HL-60 (cell line): ENCODE measurements at places on chromosomes 4 and X.

DNA sequence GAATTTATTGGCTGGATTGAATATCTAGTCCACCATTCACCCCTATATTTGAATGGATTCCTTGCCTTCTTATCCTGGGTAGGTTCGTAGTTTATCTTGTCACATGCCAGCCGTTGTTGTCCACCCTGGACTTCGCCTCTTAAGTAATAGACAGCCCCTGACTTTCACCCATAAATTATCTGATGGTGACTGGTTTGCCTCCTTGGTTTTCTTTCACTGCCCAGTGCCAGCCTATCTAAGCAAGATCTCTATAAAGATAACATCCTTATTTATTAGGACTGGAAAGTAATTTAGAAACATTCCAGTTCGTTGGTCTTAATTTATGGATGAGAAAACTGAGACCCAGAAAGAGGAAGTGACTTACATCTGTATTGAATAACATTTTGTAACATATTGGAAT, 410.3 kb downstream of the RPA4 start:
- no peak for DNase-seq

DNA sequence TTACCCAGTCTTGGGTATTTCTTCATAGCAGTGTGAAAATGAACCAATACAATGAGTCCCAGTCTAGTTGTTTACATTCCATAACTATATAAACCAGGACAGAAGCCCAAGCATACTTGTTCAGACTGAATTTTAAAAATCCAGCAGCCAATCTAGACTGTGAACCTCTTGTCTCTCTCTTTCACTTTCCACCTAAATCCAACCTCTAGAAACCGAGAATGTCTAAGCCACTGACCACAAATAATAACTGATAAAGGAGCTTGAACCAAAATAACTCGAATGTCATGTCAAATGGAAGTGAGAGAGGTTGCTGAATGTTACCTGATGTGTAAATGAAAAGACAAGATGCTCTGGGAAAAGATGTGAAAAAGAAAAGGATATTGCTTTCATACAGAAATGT, 544.7 kb downstream of the NLGN4X start:
- DNase-seq = no peak

GRCh38 chrX:154526901-154527675, 11.1 kb upstream of the FAM3A start:
- DNase-seq = no peak

- DNase-seq = no peak
Measured at GRCh38 chrX:10821293-10821692, 200.9 kb upstream of the MID1 start.

GRCh38 chrX:24870143-24870542, 145.6 kb downstream of the ARX start:
- DNase-seq = no peak

DNA sequence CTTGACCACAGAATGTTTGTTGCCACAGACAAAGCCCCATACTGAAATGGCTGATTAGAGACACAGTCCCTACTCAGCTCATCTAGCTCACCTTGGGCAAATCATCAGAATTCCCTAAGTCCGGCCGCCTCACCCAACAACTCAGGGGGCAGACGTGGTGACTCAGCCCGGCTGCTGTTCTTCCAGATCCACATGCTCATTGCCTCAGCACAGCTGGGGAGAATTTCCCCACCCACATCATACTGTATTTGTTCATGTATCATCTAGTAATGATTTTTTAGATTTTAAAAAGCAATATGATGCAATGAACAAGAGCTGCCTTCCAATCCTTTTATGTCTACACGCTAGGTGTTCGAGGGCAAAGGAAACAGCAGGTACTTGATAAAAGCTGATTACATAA, 333.8 kb upstream of the TENM3 start:
- DNase-seq = no peak

DNA sequence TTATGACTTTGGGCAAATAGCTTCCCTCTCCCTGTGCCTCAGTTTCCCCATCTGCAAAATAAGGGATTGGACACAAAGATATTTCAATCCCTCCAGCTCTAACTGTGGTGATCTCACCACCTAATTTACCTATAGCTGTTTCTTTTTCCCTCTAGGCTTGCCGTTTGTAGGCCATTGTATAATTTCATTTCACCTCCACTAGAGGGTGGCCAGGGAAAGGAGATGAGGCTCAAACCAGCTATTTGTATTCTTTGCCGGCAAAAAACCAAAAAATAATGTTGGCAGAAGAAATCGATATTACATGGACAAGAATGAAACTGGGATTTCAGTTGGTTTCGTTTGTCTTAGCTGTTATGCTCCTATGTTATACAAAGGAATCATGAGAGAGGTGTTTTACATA, 36.1 kb upstream of the DOCK11 start:
- peak; percentile 5 for DNase-seq

- peak; percentile 25 for DNase-seq
Measured at GRCh38 chr4:183905593-183906488, 734 bp downstream of the STOX2 start.

DNA sequence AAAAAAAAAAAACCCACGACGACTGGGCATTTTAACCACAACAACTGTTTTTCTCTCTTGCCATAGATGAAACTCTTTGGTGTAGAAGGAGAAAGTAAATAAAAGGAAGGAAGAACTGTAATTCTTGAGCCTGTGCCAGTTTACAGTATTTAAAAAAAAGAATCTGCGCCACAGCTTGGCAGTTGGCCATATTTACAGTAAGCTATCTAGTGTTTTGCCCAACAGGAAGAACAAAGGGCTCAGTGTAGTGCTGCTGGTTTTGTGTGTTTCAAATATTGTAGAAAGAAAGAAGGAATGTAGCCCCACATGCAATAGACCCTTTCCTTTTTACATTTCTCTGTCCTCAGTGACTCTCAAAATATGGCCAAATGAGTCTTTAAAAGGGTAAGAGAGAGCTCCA, 66.1 kb downstream of the NR3C2 start:
- DNase-seq = peak; percentile 6

- no peak for DNase-seq
Measured at GRCh38 chr4:141081921-141082395, 51.3 kb downstream of the RNF150 start.

- DNase-seq = peak; percentile 76
Measured at GRCh38 chrX:65595460-65595876, 60.9 kb upstream of the LAS1L start.

DNA sequence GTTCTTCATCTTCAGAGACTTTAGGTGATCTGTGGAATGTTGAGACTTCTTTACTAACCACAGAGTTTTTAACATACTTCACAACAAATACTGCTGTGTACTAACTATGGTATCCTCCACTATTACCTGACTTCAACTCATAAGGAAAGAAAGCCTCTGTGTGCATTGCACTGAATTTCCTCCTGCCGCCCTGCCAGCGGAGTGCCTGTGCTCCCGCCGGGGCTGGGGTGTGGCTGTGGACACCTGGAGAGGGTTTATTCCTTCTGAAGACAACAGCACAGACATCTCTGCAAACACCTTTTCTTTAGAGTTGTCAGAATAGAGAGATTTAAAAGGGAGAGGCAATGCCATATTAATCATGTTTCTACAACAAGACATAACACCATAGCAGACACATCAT, 63.3 kb downstream of the FAT1 start:
- no peak for DNase-seq

- no peak for DNase-seq
Measured at GRCh38 chrX:47807548-47807947, 29.2 kb upstream of the ZNF81 start.

GRCh38 chr4:74919783-74920182, 13.1 kb upstream of the PARM1 start:
- DNase-seq = no peak

- DNase-seq = no peak
Measured at GRCh38 chr4:26088433-26088928, 174.5 kb downstream of the SMIM20 start.

GRCh38 chr4:77120886-77121508, 36.0 kb upstream of the CCNG2 start:
- DNase-seq = no peak

DNA sequence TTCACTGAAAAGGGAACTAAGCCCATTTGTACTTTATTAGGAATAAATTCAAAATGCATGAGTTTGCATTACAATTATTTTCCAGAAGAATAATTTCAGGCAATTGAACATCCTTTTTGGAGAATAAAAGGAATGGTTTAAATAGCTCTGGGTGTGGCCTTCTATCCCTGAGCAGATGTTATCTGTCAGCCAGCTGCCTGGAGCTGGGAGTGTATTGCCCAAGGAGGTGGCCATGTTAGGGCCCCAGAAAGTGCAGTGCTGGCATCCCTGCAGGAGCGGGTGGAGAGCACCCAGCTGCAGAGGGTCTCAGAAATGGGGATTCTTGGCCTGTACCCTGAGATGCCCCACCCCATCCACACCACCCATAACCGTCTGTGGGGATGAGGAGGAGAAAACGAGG, 21.6 kb upstream of the VEGFD start:
- DNase-seq = no peak

GRCh38 chrX:63929608-63930007, 144.6 kb upstream of the ARHGEF9 start:
- DNase-seq = no peak

DNA sequence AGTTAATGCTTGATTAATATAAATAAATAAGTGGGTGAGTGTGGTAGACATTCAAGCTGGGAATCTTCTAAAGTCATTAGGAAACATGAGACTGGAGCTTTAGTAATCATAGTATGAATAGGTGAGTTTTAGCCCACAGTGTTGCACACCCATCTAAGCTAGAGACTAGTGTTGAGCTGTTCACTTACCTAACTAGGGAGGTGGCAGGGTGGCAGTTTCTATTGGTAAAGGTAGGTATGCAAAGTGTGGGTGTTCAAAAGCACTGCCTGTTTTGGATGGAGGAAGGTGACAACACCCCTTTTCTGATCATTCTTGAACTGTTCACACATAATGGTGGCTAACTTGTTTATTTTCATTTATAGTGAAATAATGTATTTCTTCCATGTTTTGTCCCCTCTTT, 41.3 kb downstream of the PLS3 start:
- no peak for DNase-seq

- DNase-seq = no peak
Measured at GRCh38 chr4:16467061-16467460, 240.8 kb upstream of the TAPT1 start.

DNA sequence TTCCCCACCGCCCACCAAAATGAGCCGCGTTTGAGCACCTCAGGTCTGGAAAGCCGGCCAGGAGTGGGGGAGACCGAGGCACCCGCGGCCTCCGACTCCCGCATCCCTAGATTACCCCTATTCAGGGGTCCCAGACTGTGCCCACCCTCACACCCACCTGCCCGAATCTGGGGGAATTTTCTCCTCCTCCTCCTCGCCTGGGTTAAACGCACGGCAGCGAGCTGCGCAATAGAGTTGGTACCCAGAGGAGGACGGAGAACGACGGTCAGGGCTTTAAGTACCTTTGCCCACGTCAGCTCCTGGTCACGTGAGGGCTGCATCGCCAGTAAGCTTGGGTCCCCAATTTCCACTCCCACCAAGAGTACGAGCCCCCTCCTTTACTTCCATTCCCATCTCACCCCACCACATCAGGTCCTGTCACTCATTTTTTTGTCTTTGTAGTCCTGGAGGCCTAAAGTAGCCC, at the start of gene ARMCX2:
Gene ARMCX2, minus strand, starts transcription at position 250 of the 463 bp plus-strand sequence. CDS start 2,262 bp downstream, outside the sequence.
- no peak for DNase-seq

- no peak for DNase-seq
Measured at GRCh38 chrX:15854080-15854655, 445 bp downstream of the AP1S2 start.

- DNase-seq = no peak
Measured at GRCh38 chr4:142353149-142353738, 492.9 kb downstream of the INPP4B start.

GRCh38 chrX:132740316-132741123, 217.9 kb downstream of the HS6ST2 start:
- DNase-seq = no peak

DNA sequence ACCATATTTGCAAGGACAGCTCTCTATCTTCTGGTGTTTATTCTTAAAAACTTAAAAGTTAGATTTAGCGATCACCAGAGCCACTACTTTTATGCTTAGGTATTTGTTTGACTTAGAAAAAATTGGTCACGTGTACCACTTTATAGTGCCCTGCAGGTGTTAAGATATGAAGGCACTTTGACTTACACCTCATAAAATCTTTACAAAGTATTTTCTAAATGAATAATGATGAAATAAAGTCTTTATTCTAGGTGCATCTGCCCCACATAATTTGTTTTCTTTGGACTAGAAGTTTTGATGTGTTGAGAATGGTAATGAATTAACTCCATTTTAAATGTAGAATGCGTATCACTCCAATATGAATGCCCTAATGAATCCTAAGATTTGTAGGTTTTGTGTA, 2.9 kb downstream of the FMR1 start:
- no peak for DNase-seq

- no peak for DNase-seq
Measured at GRCh38 chrX:18828832-18829404, 121.5 kb downstream of the PPEF1 start.

DNA sequence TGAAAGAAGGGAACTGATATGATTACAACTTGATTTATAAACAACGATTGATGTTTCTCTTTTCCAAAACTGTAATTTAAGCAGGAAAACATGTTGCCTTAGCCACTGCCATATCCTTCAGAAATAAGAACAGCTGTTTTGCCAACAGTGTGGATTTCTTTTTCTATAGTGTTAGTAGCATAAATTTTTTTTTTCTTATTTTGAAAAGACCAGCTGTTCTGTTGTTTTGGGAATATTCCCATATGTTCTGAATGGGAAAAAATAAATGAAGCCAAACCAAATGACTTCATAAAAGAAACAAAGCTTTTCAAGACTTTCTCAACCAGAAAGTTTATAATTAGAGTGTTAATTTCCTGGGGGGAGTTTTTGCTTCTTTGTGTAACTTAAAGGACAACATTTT, 83.9 kb upstream of the ARHGAP24 start:
- DNase-seq = no peak

GRCh38 chr4:39571504-39571903, 44.3 kb upstream of the UGDH start:
- no peak for DNase-seq

DNA sequence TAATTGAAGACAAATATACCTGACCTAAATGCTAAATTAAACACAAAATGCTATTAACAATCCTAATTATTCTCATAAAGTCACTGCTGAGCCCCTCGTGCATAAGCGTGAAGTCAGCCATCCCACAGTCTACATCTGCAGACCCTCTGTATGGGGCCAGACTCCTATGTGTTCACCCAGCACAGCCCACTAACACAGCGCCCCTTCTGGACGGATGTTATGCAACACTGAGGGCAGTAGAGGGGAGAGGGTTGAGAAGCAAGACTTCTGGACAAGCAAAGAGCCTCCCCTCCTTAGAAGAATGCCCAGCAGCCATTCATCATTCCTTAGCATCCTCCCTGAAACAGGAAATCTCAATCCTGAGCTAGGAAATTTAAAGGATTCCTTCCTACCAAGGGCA, 7.9 kb downstream of the TRPC3 start:
- DNase-seq = peak; percentile 3

DNA sequence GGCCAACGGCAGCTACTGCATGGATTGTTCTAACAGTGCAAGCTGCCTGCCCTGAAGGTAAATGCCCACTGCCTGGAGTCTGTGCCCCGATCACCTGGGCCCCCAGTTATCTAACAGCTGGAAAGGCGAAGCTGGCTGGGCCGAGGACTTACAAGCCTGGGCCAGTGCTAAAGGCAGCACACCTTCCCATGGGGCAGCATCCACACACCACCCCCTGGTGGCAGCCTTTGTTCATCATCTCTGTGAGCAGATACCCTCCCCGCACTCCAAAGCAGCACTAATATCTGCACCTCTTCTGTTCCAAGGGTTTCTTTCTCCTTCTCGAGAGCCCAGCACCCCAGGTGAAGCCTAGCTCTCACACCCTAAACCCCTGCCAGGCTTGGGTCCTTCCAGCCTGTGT, 7.6 kb downstream of the SLC2A9 start:
- peak; percentile 60 for DNase-seq

- DNase-seq = no peak
Measured at GRCh38 chr4:8101213-8102075, 57.2 kb downstream of the ABLIM2 start.

- DNase-seq = no peak
Measured at GRCh38 chrX:19122641-19123009, 357 bp upstream of the ADGRG2 start.
